ENCODE measurements at places on chromosomes 6 and 20.

- no peak for DNase-seq
These were observed 50.0 kb downstream of the SYNJ2 start for GRCh38 chr6:158031381-158032353.

- DNase-seq = no peak
These were observed 19.3 kb downstream of the PLCB1 start for GRCh38 chr20:8151372-8151771.

GRCh38 chr6:25921525-25922203 is 8.8 kb downstream of the SLC17A2 start:
- DNase-seq = no peak

GRCh38 chr6:155400654-155400965 is 55.0 kb downstream of the NOX3 start:
- no peak for DNase-seq

DNA sequence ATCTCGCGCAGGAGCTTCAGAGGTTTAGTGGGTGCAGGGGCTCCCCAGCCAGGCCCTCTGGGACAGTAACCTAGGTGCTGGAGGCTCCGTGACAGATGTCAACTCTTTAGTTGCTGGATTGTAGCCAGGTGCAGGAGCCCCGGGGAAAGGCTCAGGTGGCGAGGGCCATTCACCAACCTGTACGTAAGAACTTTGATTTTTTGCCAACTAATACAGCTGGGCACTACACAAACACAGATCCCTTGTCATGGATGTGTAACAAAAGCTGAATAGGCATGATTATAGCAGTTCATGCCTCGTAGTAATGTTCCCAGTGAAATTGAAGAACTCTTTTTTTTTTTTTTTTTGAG is 82.6 kb downstream of the CDC5L start:
- DNase-seq = no peak

- no peak for DNase-seq
These were observed 1.1 kb upstream of the FGD2 start for GRCh38 chr6:37004044-37004980.

GRCh38 chr6:37042150-37042549 is 36.7 kb downstream of the FGD2 start:
- DNase-seq = no peak

GRCh38 chr6:100099189-100100074 is 105.4 kb upstream of the MCHR2 start:
- DNase-seq = no peak

DNA sequence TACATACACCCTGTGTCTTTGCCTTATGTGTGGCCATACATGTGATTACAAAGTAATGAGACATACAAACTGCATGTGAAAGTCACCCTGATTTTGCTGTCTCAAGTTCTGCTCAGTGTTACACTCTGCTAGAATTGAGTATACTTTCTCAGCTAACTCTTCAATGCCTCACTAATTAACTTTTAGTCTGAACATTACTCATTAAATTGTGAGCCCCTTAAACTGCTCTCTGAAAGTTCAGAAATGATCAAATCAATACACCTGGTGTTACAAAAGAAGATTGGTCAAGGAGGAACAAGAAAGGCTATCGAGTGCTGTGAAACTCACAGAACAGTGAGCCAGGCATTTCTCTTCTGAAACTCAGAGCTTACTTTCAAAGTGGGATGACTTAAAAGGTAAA is 71.3 kb downstream of the MKKS start:
- no peak for DNase-seq

DNA sequence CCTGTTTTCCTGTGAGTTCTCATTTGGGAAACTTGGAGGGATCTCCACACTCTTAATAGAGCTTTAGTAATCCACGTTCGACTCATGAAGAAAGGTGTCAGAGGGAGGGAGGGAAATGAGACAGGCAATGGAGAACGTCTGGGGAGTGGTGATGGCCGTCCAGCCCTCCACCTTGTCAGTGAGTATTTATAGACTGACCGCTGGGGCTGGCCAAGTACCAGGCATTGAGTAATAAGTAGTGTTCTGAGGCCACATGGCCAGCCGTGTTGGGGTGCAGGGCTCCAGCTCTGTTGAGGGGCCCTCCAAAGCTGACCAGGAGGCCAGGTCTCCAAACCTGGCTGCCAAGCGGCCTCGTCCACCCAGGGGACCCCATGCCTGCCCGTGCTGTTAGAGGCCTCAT is 11.3 kb upstream of the DSN1 start:
- DNase-seq = no peak

DNA sequence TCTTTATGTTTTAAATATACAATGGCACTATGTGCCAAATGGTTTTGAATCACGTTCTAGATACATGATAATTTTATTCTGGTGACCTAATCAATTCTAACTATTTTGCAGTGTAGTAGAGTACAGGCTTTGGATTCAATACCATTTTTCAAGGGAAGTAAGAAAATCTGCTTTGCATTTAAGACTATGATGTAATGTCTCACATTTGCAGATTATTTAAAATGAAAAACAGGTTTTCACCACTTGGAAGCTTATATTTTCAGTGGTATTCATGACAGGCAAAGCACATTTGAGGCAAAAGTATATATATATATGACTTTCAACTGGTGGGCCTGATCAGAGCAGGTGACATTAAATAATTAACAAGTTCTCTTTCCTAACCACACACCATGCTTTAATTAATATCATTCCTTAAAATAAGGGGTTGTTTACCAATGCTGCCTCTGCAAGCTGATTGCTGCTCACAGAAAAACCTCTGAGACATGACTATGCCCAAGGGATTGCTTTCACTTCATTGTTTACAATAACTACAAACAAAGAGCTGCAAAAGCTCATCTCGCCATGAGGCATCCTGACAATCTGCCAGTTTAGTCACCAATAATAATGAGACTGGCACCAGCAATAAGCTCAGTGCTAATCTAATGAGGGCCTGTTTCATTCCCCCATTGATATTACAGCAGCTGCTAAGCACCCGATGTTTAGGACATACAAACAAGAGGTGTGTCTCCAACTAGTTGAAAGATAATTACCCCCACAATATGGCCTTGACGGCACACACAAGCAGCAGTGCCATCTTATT is 1176.0 kb upstream of the GJE1 start:
- DNase-seq = no peak

DNA sequence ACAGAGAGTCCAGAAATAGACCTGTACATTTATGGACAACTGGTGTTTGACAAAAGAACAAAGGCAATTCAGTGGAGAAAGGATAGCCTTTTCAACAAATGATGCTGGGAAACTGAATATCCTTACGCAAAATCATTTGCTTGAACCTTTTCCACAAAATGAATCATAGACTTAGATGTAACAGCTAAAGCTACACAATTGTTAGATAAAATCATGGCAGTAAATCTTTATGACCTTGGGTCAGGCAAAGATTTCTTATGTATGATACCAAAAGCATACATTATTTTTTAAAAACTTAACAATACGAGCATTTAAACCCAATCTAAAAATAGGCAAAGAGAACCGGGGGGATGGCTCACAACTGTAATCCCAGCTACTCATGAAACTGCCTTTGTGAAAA is 73.5 kb upstream of the DST start:
- DNase-seq = no peak

GRCh38 chr6:108497883-108498282 is 62.8 kb upstream of the FOXO3 start:
- DNase-seq = no peak

DNA sequence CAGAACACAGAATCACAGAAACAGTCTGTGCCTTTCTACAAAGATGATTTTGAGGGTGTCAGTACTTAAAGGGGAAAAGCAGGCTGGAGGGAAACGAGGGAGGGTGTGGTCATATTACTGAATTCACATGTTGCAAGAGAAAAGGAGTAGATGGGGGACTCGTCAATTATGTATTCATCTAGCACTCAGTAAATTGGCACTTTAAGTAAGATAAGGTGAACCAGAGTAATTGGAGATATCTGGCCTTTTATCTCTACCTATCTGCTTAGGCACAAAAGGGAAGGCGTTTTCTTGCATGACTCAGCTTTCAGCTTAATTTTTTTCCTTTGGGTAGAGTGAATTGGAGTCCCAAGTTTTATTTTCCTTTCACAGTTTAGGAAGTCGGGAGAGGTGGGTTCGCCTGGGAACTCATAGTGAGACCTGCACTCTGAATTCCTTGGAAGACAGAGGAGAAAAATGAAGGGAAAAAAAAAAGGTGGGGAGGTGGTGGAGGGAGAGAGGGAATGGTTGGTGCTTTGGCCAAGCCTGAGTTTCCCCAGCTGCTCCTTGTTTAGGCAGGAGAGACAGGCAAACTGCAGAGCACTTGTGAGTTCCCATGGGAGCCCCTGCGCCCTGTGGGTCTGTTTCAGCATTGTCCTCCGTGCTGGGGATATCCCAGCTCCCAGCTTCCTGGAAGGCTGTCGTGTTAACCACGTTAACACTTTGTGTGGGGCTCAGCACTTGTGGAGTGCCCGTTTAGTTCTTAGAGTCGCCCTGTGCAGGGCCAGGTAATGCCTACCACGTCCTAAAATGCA is 19.7 kb upstream of the GTSF1L start:
- no peak for DNase-seq

- DNase-seq = no peak
These were observed 60.1 kb downstream of the SLX4IP start for GRCh38 chr20:10495173-10495572.

DNA sequence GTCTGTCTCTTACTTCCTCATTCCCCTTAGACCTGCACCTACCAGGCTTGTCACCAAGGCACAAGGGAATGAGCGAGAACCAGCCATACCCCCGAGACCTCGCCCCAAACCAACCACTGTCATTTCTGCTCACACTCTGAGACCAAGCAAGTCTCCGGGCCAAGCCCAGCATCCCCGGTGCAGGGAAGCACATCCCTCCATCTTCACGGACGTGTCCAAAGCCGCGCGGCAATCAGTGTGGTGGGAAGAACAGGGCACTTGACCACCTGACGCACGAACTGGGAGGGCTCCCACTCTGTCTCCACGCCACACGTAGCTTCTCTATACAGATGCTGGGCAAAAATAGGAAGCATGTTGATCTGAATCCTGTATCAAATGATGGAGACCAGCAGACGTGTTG is 28.4 kb upstream of the THBS2 start:
- DNase-seq = no peak

GRCh38 chr6:2911171-2911570 is 8.1 kb upstream of the SERPINB9 start:
- DNase-seq = no peak

DNA sequence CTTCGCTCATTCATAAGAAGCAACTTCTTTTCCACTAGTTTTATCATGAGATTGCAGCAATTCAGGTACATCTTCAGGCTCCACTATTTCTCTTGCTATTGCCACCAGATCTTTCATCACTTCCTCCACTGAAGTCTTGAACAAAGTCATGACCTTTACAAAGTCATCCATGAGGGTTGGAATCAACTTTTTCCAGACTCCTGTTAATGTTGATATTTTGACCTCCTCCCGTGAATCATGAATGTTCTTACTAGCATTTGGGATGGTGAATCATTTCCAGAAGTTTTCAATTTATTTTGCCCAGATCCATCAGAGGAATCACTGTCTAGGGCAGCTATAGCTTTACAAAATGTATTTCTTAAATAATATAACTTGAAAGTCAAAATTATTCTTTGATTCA is 1.5 kb downstream of the CENPQ start:
- DNase-seq = no peak

- no peak for DNase-seq
These were observed 172.7 kb upstream of the NOX3 start for GRCh38 chr6:155628306-155628705.

- no peak for DNase-seq
These were observed 16.0 kb downstream of the MARCKS start for GRCh38 chr6:113873043-113873667.

- no peak for DNase-seq
These were observed 3.7 kb downstream of the RPS6KA2 start for GRCh38 chr6:166623318-166623717.

- DNase-seq = no peak
These were observed 59.2 kb upstream of the CD93 start for GRCh38 chr20:23145281-23145700.

DNA sequence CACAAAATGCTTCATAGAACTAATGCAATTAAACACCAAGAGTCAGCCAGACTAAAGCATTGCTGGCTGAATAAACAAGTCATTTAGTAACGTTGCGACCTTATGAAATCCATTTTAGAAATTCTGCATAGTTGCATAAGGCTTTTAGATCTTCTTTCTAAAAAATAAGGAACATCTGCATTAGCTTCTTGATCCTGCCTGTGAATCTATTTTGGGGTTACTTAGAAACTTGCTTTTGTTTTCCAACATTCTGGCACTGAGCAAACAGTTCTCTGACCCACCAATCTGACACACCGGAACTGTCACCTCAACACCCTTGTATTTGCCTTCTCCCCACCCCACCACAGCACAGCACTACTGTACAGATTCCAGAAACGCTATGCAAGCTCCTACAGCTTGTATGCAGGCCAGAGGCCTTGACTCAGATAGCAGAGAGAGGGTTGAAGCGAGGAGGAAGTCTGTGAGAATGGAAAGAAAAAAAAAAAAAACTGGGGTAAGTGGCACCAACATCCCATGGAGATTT is 55.0 kb downstream of the KIF13A start:
- DNase-seq = no peak

DNA sequence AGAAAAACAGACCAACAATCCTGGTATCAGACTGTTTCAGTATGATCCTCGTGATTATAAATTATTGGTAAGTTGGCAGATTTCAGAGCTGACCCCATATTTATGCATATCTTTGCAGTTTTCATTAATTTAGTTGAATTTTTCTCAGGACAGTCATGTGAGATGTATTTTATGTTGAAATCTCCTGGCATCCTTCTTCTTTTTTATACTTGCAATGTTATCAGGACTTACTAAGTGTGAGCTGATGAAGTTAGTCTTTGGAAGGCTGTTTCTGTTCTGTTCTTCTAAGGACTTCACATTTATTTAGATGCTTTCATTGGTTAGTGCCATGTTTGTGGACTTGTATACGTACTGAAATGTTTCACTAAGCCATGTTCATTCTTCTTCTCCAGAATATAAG is 17.2 kb downstream of the SMPDL3A start:
- DNase-seq = no peak

DNA sequence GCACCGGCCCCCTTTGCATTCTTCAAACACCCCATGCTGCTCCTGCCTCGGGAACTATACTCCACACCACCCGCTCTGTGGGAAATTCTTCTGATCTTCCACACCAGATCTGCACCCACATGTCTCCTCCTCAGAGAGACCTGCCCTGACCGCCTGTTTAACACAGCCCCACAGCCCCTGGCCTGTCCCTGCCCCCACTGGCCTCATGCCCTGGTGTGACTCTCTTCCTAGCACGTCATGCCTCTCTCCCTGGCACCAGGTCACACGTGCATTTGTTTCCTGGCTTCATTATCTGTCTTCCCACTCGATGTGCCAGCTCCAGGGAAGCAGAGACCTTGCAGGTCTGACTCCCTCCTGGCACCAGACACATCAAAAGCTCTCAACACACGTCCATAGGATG is 79.6 kb downstream of the ANKRD60 start:
- no peak for DNase-seq

GRCh38 chr20:62119591-62120364 is 2.5 kb upstream of the LSM14B start:
- no peak for DNase-seq

GRCh38 chr6:144315226-144315980 is 30.3 kb downstream of the UTRN start:
- DNase-seq = no peak

GRCh38 chr6:163318071-163318786 is 96.3 kb upstream of the QKI start:
- no peak for DNase-seq

GRCh38 chr20:38727607-38728190 is 3.4 kb downstream of the SLC32A1 start:
- DNase-seq = no peak

GRCh38 chr6:151067684-151068596 is 171.8 kb upstream of the AKAP12 start:
- DNase-seq = no peak

All from T-helper 22 cell (primary cell).